ENCODE measurements at places on chromosomes 4 and X.

DNA sequence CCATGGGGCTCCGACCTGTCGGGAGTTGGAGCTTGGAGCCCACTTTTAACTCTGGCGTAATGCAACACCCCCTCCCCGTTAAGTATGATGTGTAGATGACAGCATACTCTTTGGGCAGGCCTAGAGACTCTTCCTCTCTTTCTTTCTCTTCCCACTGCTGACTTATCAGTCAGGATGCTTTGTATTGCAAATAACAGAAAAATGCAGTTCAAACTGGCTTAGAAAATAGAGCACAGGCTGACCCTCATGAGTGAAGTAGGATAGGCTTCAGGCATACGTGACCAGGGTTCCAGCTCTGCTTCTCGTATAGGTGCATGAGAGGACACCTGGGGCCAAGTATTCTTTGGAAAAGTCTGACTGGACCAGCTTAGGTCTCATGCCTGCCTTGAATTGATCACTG is 23.3 kb upstream of the RNF4 start:
- no peak for DNase-seq

DNA sequence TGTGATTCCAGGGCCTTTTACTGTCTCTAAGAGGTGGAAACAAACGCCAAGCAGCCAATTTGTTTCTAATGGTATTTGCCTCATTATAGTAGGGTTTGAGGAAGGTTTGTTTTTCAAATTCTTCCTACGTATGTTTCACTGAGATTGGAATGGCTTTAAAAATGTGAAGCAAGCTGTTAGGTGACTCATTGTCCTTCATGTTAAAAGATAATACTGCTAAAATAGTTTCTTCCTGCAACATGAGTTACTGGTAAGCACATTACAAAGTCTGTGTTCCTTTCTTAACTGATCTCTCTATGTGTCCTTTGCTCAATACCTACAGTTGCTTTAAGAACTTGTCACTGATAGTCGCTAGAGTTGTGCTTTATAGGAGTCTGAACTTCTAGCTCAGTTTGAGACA is 1183.9 kb downstream of the RPA4 start:
- DNase-seq = no peak

DNA sequence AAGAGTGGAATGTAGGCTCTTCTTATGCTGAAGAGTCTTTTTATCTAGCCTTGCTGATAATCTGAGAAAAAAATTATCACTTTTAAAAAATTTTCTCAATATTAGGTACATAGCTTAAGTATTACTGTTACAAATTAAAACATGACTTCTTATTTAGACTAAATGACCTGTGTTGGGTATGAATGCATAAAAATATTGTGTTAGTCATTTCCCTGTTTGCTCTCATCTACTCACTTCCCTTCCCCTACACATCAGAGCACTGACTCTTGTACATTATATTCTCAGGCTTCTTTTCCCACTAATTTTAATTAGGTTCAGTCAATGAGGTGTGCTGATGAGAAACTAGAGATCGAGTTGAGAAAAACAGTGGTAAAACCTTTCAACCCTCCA is 881.0 kb downstream of the PCDH18 start:
- peak; percentile 10 for DNase-seq

GRCh38 chrX:136325377-136325776 is 24.6 kb downstream of the ADGRG4 start:
- DNase-seq = no peak

- no peak for DNase-seq
Observed at GRCh38 chr4:5933116-5933515, 40.2 kb upstream of the CRMP1 start.

GRCh38 chr4:181105487-181105886 is 1137.7 kb upstream of the TENM3 start:
- no peak for DNase-seq

DNA sequence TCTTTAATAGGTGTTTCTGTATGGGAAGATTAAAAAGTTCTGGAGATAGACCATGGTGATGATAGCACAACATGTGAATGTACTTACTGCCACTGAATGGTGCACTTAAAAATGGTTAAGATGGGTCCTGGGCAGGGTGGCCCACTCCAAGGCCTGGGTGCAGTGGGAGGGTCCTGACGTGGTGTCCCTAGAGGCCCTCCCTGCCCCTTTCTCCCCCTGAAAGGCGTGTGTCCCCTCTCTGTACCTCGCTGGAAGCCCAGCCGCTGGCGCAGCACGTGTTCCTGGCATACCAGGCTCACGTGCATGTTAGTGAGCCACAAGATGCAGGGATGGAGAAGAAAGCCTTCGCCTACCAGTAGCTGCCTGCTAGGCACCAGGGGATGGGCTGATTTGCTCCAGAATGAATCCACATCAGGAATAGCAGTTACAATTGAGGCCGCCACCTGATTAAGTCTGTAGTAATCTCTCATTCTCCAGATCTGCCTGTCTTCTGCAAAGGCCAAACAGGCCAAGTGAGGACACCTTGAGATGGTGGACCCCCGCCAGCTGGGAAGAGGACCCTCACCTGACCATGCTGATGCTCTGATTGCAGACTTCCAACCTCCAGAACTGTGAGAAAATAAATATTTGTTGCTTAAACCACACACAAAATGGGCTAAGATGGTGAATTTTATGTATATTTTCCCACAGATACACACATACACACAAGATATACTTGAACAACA is 67.5 kb downstream of the COQ2 start:
- DNase-seq = no peak

DNA sequence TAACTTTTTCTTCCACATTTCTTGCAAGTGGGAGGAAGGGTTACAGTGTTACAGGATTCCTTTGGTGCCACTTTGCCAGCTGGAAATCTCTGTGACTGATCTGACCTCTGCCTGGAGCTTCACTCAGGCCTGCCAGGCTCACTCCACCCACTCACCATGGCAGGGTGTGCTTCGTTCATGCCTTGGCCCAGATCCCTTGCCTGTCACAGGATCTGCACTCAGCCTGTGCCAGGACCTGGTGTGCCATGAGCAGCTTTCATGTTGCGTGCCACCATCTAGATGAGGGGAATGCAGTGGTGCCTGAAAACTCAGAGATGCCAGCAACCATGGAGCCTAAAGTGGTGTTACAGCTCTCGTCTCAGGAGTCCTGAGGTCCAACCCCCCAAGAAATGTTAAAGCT is 2596.4 kb downstream of the PCDH7 start:
- no peak for DNase-seq

GRCh38 chr4:72077346-72077745 is 45.5 kb downstream of the NPFFR2 start:
- no peak for DNase-seq

GRCh38 chrX:54413753-54414152 is 26.5 kb upstream of the TSR2 start:
- no peak for DNase-seq

DNA sequence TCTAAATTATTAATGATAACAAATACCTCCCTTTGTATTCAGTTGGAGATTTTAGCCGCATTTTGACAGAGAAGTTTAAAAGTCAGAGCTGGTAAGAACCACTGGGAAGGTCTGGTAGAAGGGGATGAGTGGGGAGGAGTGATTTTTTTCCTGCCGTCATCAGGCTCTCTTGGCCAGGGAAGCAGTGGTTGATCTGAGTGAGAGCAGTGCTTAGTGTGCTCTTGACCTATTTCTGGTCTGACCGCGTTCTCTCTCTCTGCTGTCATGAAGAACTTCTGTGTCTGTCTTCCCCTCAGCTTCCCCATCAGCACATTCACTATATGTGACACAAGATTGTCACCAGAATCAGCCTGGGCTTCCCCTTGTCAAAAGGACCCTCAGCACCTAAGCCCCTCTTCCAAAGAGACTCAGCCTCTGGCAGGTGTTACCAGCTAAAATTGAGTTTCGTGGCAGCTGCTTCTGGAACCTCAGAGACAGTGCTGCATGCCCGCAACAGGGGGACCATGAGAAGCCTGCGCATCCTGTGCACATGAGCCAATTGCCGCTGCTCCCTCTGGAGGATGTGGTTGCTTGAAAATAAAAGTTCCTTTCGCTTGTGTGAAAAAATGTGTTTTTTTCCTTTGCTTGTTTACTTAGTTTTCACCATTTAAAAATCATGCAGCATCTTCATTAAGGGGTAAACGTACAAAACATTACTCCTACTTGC is 268.9 kb downstream of the C4orf33 start:
- no peak for DNase-seq

DNA sequence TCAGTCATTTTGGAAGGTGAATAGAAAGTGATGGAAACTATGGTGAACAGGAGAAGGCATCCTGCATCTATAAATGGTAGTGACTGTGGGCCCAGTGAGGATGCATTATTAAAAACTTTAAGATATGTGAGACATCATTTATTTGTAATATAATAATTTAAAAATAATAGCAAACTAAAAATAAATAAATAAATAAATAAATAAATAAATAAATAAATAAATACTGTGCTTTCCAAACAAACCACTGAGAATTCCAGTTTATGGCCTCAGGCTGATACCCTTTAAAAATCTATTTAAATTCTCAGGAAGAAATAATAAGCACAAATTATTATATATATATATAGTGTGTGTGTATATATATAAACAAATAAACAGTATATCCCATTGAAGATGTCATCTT is 248.0 kb upstream of the DCAF8L1 start:
- DNase-seq = no peak

DNA sequence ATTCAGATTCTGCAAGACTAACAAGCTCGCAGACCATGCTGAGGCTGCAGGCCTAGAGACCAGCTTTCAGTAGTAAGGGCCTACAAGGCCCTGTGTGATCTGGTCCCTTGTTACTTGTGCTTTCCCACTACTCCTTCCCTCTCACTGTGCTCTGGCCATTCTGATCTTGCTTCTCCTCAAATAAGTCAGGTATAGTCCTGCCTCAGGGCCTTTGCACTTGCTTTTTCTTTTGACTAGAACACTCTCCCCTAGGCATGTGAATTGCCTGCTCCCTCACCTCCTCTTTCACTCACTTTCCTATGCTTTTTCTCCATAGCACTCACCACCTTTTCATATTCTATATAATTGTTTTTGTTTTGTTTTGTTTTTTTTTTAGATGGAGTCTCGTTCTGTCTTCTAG is 22.2 kb downstream of the AKAP14 start:
- no peak for DNase-seq

DNA sequence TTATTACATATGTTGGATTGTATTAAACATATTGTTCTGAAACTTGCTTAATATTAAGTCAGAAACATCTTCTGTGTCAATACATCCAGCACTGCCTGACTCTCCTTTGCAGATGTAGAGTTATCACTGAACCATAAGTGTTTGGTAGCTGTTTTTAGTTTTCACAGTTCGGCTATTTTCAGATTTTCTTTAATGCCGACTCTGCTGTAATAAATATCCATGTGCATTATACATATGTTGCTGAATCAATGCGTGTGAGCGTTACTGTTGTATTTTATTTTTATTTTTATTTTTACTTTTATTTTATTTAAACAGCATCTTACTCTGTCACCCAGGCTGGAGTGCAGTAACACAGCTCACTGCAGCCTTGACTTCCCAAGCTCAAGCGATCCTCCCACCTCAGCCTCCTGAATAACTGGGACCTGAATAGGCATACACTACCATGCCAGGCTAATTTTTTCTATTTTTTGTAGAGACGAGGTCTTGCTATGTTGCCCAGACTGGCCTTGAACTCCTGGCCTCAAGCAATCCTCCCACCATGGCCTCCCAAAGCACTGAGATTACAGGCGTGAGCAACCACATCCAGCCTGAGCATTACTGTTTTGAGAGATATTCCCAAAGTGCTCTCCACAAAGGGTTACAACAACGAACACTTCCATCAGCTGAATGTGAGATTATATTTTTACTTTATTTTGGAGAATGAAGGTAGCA is 50.7 kb upstream of the NOCT start:
- no peak for DNase-seq

- DNase-seq = no peak
Observed at GRCh38 chrX:154374313-154375155, at the start of gene FLNA. FLNA (minus strand) TSS chrX:154374634; CDS start chrX:154371245, 3,389 bp downstream.

- DNase-seq = no peak
Observed at GRCh38 chr4:16269240-16269639, 43.0 kb upstream of the TAPT1 start.

- no peak for DNase-seq
Observed at GRCh38 chrX:137930533-137930932, 364.6 kb downstream of the ZIC3 start.

DNA sequence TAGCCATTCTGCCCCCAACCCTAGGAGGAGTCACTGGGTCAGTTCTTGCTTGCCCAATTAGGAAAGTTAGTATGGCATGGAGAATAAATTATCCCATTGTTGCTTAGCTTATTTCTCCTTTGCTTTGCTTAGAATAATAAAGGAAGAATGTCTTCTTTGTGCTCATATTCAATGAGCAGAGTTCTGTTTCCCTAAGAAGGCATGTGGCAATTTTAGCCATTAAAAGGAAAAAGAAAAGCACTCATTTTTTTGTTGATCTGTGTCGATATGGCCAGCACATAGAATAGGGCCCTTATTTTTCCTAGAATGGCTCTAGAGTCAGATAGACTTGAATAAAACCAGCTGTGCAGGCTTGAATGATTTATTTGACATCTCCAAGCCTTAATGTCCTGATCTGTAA is 166.4 kb upstream of the PPARGC1A start:
- DNase-seq = no peak

DNA sequence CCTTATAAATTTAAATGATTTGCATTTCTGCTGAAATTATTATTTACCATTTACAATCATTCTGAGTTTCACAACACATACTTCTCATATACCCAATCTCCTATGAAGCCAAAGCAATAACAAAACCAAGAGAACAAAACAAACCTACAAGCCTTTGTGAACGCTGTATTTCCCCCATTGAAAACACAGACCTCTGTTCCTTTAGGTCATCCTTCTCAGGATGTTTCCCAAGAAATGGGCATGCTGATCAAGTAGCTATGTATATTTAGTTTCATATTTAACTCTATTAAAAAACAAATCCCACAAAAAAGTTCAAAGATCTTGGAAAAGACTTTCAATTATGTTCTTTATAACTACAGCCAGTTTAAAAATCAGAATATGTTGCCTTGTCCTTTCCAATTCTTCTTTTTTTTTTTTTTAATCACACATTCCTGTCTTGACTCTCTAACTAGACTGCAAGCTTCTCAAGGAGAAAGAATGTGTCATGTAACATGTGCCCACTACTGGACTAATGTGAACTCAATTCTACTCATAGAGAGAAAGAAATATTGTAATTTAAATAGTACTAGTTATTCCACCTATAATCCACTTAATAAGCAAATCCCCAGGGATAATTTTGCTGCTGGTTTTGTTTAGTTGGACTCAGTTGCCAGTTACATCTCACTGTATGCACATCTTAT is 84.3 kb upstream of the PRSS48 start:
- no peak for DNase-seq

Measured in kidney epithelial cell (primary cell).